ENCODE measurements at places on chromosomes 13 and 19.

GRCh38 chr13:41312176-41312500 lies 1.1 kb downstream of the NAA16 start:
- no peak for DNase-seq

- DNase-seq = no peak
Observed at GRCh38 chr13:23146811-23147625, 33.8 kb upstream of the SGCG start.

DNA sequence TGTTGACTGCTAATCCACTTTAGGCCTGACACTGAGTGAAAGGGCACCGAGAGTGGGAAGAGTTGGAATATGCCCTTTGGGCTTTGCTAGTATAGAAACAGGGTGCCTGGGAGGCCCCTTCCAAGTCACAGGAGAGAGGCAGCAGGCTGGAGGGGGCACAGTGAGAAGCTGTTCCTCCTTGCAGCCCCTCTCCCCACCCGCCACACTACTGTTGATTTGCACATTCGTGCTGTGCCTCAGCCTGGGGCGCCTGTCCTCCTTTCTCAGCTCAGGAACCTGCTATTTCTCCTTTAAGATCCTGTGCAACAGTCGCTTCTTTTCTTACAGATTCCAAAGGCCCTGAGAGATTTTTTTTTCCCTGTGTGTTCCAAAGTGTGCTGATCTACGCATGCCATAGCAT lies 2.8 kb upstream of the B3GLCT start:
- no peak for DNase-seq

GRCh38 chr13:91144054-91144453 lies 203.4 kb upstream of the MIR17HG start:
- no peak for DNase-seq

GRCh38 chr13:77563111-77563510 lies 27.6 kb downstream of the SCEL start:
- DNase-seq = no peak

GRCh38 chr19:3844596-3844995 lies 24.2 kb downstream of the ZFR2 start:
- DNase-seq = no peak

DNA sequence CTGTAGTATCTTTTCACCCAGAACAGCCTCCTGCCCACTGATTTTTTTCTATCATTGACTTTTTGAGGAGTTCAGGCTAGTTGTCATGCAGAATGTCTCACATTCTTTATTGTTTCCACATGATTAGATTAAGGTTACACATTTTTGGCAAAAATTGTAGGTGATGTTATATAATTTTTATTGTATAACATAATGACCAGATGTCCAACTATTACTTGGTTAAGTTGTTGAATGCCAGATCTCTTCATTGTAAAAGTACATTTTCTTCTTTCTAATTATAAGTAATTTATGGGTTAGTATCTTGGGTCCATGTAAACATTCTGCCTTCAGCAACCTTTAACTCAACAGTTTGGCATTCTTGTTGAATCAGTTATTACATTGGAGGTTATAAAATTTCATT lies 138.4 kb downstream of the POSTN start:
- DNase-seq = no peak

DNA sequence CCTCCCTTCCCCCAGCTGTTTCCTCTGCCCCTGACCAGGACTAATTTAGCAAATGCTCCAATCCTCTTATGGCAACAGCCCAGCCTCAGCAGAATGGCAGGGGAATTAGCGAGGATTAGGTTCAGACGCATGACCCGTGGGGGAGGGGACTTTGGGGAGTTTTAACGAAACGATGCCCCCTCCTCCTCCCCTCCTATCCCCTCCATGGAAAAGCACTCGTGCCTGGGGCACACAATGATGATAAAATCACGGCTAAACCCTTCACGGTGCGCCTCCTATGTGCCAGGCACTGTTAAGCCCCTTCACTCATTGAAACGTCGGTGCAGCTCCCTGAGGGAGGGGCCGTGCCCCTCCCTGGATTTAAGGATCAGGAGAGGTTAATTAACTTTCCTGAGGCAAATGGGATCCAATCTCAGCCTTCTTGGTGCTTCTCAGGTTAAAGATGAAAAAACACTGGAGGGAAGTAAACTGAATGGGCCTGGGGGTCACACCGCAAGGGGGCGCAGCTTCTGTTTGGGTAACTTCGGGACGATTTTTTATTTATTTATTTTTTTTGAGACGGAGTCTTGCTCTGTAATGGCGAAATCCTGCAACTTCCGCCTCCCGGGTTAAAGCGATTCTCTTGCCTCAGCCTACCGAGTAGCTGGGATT lies 10.1 kb upstream of the TPRX2 start:
- DNase-seq = no peak

DNA sequence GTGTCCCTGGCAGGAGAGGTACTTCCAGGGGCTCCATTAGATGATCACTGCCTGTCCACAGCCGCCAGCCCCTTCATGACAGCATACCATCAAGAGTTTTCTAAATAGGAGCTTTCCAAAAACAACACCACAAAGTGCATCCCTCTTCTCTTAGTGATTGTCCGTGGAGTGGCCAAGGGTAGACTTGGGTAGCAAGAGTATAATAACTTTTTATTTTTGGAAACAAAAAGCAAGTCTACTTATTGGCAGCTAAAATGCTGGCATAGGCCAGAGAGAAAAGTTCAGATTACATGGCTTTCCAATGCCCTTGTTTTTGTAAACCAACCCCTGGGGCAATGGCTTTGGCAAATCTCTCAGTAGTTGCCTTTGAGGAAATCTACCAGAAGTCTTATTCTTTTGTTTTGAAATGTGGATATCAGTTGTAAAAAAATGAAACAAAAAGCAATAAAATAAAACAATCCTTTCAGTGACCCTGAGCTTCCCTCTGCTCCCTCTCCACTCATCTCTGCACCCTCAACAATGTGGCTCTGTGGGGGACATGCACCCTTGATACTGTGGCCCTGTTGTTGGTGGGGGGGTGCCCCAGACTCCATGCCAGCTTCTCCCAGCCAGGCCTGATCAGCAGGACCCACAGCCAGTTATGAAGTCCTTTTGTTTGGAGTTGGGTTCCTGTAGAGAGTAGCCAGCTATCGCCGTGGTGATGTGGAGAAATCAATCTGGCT lies 294.1 kb downstream of the DLEU7 start:
- DNase-seq = no peak

GRCh38 chr19:35004517-35005255 lies 4.6 kb downstream of the GRAMD1A start:
- no peak for DNase-seq

DNA sequence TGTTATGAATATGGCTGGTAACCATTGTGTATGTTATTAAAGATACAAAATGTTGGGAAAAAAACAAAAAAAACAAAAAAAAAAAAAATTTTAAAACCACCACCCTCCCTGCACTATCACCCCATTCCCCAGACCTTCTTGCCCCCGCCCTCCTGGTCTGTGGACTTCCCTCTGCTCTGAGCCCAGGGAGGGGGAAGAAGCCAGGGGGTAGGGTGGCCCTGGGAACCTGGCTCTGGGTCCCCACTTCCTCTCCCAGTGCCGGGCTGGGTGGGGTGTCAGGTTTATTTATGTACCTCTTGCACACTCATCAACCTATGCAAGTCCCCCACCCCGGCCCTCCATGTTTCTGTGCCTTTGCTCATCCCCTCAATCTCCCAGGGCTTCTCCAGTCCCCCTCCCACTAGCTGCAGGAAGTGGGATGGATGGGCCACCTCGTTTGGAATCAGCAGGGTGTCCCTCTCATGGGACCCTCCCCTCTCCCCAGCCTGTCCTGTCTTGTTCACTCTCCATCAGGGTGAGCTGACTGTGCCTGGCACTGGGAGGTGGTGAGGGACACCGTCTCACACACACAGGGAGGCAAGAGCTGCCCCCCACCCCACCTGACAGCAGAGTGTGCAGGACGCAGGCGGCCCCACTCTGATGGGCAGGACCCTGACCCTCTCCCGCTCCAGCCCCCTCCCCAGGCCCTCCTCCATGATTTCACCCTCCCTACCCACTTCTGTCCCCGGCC lies 5.9 kb downstream of the PAF1 start:
- DNase-seq = no peak

DNA sequence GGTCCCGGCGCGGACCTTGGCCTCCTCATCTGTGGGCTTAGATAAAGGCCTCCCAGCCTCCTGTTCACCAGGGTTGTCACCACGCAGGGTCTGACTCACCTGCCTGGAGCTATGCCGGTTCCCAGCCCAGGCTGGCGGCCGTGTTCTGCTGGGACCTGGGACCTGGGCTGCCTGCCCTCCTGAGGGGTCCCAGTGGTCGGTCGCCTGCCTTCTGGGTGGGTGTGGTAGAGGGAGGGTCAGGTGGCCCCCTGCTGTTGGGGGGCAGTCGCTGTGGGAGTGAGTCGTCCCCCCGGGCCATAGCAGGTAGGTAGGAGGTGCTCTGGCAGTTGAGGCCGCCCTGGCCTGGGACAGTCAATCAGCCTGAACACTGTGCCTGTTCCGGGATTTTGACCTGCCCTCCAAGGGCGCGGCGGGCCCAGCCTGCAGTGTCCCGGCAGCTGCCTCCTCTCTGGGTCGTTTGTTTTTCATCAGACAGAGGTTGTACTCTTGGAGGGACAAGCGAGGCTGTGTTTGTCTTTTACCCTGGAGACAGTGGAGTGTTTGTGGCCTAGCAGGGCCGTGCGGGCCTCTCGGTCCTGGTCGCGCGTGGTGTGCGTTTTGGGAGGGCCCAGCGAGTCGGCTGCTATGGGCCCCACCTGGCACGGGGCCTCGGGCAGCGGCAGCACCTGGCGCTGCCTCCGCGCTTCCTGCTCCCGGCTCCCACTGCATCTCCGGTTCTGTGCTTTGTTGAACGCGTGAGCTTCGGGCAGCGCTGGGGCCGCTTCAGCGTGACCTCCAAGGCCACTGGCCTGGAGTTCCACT lies 2.6 kb downstream of the ADAT3 start:
- no peak for DNase-seq

GRCh38 chr19:43789029-43789428 lies 8.3 kb upstream of the KCNN4 start:
- DNase-seq = no peak

DNA sequence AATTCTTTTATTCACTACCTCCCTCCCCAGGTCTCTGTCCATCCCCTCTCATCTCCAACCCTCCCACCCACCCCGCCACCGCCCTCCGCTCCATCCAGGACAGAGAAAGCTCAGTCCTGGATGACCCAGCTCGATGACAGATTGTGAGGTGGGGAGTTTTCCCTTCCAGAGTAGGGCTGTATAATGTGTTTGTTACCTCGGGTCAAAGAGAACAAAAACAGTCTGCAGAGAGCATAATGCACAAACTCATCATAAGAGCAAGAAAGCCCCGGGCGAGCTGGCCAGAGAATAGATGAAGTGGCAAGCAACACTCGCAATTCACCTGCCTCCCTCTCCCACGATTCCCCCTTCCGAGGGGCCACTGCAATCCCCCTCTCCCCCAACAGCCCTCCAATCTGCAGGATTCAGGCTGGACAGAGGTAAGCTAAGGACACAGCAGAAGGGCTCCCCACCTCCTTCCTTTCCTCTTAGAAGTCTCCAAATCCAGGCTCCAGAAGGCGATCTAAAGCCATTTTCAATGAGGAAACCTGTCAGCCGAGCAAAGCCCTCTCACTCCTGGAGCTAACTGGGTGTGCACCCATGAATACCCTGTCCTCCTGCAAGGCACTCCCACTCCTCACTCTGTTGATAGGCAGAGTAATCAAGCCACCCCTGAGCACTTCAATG lies 2.6 kb downstream of the CACNA1A start:
- DNase-seq = no peak

GRCh38 chr19:4229179-4229931 lies at the start of gene EBI3:
EBI3 (plus strand) TSS chr19:4229523; CDS start chr19:4229551, 28 bp downstream.
- DNase-seq = peak; percentile 8

GRCh38 chr13:39283072-39283471 lies 244.8 kb downstream of the NHLRC3 start:
- DNase-seq = no peak

DNA sequence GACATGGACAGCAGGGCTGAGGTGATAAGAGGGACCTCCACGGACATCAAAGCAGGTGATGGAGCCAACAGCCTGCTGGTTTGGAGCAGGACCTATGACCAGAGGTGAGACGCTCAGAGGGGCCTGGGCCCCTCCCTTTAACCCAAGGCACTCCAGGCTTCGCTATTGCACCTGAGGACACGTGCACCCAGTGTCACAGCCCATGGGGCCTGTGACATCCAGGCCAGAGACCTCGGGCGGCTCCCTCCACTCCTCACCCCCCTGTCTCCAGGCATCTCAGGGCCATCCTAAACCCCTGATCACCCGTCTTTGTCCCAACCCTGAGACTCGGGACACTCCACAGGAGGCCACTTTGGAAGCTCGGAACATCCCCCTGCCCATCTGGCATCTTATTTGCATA lies 12.9 kb downstream of the ADGRE5 start:
- DNase-seq = no peak

- DNase-seq = no peak
Observed at GRCh38 chr13:76887076-76887563, 915 bp upstream of the KCTD12 start.

DNA sequence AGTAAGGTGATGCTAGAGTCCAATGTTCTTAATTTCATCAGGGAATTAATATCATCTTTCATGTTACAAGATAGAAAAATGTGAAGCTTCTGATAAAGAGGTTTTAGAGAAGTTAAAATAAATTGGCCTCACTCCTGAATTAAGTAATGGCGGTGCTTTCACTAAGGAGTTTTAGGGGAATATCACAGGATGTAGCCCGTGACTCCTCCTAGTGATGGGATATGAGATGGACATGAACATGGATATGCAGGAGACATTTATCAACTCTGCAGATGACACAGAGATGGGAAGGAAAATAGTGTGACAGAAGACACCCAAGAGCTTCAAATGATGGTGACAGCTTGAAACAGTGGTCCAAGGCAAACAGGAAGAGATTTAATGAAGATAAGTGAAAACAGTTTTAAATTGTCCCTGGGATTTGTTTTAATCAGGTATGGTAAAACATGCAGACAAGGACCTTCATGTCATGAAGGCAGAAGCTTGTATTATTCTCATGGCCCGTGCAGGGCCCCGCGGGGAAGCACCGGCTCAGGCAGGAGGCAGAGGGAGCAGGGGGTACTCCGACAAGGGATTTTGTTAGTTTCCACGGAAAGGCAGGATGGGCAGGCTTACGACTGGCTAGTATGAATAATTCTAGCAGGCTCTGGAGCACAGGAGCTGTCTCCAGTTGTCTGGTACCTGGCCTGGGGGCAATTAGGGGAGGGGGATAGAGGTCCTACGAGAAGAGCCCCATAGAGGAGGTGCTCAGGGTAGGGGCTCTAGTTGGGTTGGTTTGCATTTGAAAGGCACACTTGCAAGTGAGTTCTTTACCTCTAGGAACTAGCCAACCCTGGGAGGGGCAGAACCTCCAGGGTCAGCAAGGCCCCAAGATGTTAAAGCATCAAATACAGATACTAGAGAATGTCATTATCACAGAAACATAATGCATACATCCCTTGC lies 38.7 kb upstream of the FARP1 start:
- DNase-seq = no peak

DNA sequence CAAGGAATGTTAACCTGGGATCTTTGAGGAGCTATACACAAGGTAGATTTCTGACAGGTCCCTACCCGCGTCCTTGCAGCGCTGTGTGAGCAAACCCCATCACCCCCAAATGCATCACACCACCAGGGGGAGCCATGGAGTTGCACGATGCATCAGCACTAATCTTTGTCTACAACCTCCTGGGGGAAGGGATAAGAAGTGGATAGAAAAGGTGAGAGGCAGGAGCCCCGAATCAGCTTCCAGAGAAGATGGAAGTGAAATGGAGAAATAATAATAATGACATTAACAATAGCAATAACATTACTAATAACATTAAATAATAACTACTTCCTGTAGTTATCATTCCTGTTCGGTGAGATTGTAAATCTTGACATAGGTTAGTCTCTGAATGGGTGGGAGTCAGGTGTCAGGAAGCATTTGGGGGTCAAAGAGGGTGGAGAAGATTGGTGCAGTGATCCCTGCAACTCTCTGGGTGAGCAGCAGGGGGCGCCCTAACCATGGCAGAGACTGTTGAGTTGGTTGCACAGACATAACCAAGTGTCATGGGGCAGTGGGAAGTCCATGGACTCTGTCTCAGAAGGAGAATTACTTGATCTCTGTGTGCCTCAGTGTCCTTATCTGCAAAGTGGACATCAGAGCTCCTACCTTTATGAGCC lies 16.5 kb downstream of the SIGLEC7 start:
- peak; percentile 42 for DNase-seq
